Islet precursor cell (in vitro differentiated cells): ENCODE measurements at places on chromosomes 12 and 14.

- DNase-seq = no peak
Observed at GRCh38 chr14:77036484-77037214, 8.1 kb upstream of the IRF2BPL start.

- no peak for DNase-seq
Observed at GRCh38 chr14:72613975-72614319, 280.0 kb downstream of the DPF3 start.

- no peak for DNase-seq
Observed at GRCh38 chr12:104478396-104479122, 21.8 kb downstream of the CHST11 start.

DNA sequence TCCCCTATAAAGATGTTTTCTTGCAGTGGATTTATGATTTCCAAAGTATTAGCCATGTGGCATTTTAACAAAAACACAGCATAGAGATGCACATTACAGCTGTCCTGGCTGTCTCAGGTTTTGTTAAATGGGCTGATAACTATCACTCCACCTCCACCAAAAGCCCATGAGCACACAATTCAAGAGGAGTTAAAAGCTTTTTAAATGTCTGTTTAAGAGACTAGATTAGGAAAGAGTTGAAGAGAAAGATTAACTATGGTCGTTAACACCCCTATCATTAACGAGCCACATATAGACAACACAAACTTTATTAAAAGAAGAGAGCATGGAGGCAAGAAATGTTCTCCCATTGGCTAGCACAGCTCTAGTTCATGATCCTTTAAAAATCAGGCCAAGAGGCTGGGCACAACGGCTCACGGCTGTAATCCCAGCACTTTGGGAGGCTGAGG lies 14.5 kb downstream of the CBX5 start:
- no peak for DNase-seq

- peak; percentile 71 for DNase-seq
Observed at GRCh38 chr12:67483871-67484554, 164.5 kb upstream of the DYRK2 start.

DNA sequence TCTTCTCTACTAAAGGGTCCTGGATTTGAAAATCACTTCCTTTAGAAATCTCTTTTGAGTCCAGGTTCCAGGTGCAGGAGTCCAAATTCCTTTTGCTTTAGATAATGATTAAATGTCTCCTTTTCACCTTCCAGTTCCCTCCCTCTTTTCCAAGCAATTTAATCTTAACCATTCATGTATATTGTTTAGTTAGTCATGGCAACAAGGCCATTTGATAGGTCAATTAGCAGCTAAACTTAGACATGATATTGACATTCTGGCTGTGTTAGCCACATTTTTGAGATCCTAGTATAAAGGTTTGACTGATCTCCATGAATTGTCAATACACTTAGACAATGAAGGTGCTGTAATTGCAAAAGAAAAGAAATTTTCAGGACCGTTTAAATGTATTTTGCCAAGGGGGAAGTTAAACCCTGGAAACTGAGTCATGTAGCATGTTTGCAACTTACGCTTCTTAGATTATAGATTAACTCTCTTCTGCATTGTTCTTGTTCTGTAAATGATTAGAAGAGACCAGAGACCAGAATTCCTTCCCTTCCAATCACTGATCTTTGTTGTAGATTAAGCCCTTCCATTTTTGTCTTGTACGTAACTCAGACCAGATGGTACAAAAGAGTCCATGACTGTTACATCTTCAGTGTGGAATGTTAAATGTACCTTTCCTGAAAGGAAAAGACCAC lies 12.4 kb upstream of the C12orf75 start:
- DNase-seq = no peak

- peak; percentile 51 for DNase-seq
Observed at GRCh38 chr14:104108570-104109541, 23.4 kb downstream of the ASPG start.

DNA sequence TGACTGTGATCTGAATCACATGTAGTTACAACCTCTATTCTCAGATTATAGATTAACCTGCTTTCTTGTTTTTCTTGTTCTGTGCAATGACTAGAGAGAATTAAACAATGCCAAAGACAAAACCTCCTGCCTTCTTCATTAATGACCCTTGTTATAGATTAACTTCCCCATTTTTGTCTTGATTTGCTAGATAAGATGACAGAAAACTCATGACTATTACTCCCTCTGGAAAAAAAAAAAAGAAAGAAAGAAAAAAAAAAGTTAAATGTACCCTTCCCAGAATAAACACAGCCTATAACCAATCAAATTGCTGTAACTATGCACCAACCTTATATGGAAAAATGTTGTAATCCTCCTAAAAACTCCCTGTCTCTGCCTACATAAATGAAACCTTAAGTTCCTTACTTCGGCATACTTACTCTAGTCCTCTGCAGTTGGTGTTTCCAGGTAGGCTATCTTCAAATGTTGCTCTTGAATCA lies 41.1 kb upstream of the PCED1B start:
- DNase-seq = no peak

- DNase-seq = peak; percentile 52
Observed at GRCh38 chr12:49028666-49029275, 10.2 kb upstream of the PRKAG1 start.
